ENCODE measurements at places on chromosomes 6 and 20. TPM values are rescaled to one million over a fixed set of nuclear protein-coding genes. Genes with fewer than 3 reads are reported as not detected.

The CCN5 gene
- total RNA-seq: 40.4 TPM

The SLC35F1 gene
- total RNA-seq: not detected

The KCNS1 gene
- total RNA-seq: not detected

The LPIN3 gene
- 11.0 TPM for total RNA-seq

The C6orf132 gene
- 1.9 TPM for total RNA-seq

The LAMA5 gene
- total RNA-seq: 500 TPM

The TMC2 gene
- total RNA-seq: not detected

The BIRC7 gene
- 0.99 TPM for total RNA-seq

The DYNLT2 gene
- 0.81 TPM for total RNA-seq

The FOXC1 gene
- total RNA-seq: 8.2 TPM

The LY86 gene
- not detected for total RNA-seq

The GLP1R gene
- not detected for total RNA-seq

The HLA-DMB gene
- 2.0 TPM for total RNA-seq

The LTB gene
- 0.33 TPM for total RNA-seq

The PPP1R14C gene
- 1.7 TPM for total RNA-seq

The DNAH8 gene
- total RNA-seq: not detected

The FAXC gene
- total RNA-seq: 7.2 TPM

The STAU1 gene
- 63.5 TPM for total RNA-seq

The UNC5CL gene
- 0.38 TPM for total RNA-seq

The NMBR gene
- not detected for total RNA-seq

The VPS16 gene
- 19.3 TPM for total RNA-seq

The CCN6 gene
- total RNA-seq: not detected

The ADGRG6 gene
- 76.6 TPM for total RNA-seq

The SLC35D3 gene
- total RNA-seq: not detected

The PRL gene
- not detected for total RNA-seq

Data from A549 treated with ZK216348 at 1 μM for 4 hours (cell line).